GM04504 (cell line): ENCODE measurements at places on chromosomes 6 and 20.

DNA sequence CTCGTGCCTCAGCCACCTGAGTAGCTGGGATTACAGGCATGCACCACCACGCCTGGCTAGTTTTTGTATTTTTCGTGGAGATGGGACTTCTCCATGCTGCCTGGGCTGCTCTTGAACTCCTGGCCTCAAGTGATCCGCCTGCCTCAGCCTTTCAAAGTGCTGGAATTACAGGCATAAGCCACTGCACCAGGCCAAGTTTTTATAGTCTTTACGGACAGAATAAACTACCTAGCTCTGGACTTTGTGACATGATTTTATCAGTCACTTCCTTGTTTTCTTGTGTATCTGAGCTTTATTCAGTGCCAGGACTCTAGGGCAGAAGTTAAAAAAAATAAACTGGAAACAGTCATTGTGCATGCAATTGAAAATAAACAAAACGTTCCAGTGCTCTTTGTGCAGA, 46.7 kb upstream of the RALGAPA2 start:
- DNase-seq = no peak

DNA sequence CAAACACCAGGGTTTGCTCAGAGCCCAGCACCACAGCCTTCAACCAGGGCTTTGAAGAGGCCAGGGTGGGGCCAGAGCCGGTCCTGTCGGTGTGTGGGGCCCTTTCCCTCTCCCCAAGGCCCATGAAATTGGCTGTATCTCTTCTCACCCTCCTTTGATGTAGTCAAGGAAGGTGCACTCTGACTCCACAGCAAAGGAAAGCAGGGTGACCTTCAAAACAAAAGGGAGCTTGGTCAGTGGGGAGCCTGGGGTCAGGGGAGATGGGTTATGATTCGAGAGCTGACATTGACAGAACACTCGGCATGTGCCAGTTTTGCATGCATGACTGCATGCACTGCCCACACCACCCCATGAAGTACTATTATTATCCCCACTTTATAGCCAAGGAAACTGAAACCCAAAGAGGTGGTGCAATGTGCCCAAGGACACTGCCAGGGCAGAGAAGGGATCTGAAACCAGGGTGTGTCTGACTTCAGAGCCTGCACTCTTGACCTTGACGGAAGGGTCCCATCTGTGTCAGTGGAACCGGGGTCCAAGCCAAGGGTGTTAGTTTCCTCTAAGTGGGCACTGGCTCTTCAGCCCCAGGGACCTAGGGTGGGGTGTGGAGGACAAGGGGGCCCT, 55.4 kb downstream of the RAB44 start:
- DNase-seq = no peak

DNA sequence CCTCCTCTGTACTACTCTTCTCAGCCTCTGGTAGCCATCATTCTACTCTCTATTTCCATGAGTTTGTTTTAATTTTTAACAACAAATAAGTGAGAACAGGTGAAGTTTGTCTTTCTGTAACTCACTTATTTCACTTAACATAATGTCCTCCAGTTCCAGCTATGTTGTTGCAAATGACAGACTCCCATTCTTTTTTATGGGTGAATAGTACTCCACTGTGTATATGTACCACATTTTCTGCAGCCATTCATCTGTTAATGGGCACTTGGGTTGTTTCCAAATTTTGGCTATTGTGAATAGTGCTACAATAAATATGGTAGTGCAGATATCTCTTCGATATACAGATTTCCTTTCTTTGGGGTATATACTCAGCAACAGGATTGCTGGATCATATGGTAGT, 73.7 kb upstream of the TNFRSF21 start:
- DNase-seq = no peak

DNA sequence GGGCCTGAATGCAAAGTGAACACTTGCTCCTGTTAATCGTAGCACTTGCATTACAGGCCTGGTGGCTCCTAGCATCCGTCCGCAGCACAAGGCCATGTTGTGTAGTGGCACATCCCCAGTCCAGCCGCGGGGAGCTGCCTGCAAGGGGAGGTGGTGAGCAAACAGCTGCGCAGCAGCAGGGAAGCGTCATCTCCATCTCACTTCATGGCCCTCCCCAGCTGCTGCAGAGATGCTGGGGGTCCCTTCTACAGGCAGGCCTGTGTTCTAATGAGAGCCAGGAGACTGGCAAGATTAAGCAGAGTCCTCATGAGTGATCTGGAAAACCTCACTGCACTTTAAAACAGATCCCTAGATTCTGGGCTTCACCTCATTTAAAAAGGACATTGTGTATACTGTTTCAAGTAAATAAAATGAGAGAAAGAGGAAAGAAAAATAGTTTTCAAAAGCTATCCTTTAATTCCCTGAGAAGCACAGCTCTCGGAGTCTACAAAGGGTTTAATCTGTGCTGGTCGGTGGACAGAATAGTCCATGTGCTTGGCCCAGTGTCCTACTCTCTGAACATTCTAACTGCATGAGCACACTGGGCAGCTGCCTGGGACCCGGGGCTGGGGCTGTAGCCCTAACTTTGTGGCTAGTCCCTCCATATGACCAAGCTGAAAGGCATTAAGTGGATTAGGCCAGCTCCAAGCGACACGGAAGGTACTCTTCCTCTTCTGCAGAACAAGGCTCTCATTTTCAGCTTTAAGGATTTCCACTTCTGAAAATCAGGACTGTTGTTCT, 125.8 kb downstream of the LY86 start:
- DNase-seq = no peak

DNA sequence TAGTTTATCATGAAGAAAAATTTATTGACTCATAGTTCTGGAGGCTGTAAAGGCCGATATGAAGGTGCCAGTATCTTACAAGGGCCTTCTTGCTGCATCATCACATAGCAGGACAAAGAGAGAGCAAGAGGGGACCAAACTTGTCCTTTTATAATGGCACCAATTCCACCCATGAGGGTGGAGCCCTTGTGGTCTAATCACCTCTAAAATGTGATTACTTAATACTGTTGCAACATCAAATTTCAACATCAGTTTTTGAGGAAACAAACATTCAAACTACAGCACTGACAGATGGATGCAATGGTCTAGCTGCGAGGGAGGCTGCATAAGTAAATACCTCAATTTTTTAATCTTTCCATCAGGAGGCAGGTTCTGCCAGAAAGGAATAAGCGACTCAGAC, 76.7 kb upstream of the LAMA2 start:
- DNase-seq = peak; percentile 10

- peak; percentile 5 for DNase-seq
Measured at GRCh38 chr6:98039904-98040607, 757.0 kb upstream of the MMS22L start.

DNA sequence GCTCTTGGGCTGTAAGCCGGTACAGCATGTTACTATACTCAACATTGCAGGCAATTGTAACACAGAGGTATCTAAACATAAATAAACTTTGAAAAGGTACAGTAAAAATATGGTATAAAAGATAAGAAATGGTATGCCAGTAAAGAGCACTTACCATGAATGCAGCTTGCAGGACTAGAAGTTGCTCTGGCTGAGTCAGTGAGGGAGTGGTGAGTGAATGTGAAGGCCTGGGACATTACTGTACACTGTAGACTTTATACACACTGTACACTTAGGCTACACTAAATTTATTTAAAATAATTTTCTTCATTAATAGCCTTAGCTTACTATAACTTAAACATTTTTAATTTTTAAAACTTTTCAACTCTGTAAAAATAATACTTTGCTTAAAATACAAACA, 37.8 kb upstream of the ANKEF1 start:
- DNase-seq = no peak

GRCh38 chr6:65989676-65990075, 282.6 kb upstream of the EYS start:
- no peak for DNase-seq

DNA sequence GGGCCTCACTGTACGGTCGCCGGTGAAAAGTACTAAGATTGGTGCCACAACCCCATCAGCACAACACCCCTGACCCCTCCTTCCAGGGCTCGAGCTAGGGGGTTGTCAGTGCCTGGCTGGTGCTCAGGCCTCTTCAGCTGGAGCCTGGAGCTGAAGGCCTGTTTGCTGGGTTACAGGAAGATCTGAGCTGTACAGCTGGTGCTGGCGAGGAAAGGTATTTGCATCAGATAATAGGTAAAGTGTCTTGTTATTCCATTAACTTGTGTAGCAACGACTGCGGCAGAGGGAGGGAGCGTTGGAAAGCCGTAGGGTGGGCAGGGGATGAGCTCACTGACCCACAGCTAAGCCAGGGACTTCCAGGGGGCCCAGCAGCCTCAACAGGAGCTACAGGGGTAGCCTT, 15.8 kb upstream of the SIRPA start:
- no peak for DNase-seq

GRCh38 chr6:140833408-140833807, 1299.3 kb upstream of the GJE1 start:
- DNase-seq = no peak

- DNase-seq = peak; percentile 90
Measured at GRCh38 chr6:16344756-16345155, 106.4 kb downstream of the GMPR start.

DNA sequence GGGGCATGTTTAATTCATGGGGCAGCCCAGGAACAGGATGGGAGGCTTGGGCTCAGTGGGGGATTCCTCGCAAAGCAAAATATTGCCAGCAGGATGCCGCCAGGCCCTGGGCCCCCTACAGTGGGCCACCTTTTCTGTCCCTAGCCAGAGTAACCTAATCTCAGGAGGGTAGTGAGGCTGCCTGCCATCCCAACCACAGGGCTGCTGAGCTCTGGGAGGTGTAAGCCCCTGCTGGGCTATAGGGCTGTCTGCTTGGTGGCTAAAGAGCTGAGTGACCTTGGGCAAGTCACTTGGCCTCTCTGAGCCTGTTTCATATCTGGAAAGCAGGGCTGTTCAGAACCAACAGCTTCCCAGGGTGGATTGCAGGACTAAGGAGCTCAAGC, 35.7 kb upstream of the CDH22 start:
- DNase-seq = no peak
